Stimulated activated CD8-positive, alpha-beta memory T cell treated with anti-CD3 and anti-CD28 coated beads, Interleukin-4, amount 100 ng/mL, for 1 hour (primary cell): ENCODE measurements at places on chromosomes 6 and 20.

DNA sequence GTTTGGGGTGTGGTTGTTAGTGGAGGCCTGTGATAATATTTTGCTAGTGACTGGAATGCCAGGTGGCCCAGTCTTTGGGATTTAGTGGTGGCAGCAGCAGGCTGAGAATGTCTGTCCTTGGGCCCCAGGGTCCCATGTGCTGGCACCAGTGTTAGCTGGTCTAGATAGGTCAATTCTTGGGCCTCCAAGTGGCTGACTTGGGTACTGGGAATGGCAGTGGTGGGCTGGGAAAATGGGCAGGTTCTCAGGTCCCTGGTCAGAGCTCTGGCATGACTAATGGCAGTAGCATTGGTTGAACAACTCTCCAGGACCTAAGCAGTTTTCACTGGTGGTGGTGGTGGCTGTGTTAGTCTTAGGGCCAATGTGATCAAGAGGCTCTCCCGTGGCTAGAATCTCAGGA is 50.3 kb downstream of the OLIG3 start:
- no peak for DNase-seq

DNA sequence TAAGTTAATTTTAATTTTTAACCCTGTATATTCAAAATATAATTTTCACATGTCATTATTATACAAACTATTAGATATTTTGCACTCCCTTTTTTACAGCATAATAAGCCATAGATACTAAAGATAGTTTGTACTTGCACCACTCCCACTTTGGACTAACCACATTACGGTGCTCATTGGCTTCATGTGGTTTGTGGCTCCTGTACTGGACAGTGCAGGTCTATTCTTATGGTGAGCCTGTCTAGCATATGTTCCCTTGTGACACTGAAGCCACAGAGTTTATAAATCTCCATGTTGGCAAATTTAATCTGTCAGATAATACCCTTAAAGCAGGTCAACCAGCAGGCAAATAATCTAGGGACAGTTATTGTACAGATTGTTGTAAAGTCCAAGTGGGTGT is 354.4 kb upstream of the KCNQ5 start:
- DNase-seq: no peak

- no peak for DNase-seq
Observed at GRCh38 chr20:63974402-63975200, 4.8 kb downstream of the SAMD10 start.

DNA sequence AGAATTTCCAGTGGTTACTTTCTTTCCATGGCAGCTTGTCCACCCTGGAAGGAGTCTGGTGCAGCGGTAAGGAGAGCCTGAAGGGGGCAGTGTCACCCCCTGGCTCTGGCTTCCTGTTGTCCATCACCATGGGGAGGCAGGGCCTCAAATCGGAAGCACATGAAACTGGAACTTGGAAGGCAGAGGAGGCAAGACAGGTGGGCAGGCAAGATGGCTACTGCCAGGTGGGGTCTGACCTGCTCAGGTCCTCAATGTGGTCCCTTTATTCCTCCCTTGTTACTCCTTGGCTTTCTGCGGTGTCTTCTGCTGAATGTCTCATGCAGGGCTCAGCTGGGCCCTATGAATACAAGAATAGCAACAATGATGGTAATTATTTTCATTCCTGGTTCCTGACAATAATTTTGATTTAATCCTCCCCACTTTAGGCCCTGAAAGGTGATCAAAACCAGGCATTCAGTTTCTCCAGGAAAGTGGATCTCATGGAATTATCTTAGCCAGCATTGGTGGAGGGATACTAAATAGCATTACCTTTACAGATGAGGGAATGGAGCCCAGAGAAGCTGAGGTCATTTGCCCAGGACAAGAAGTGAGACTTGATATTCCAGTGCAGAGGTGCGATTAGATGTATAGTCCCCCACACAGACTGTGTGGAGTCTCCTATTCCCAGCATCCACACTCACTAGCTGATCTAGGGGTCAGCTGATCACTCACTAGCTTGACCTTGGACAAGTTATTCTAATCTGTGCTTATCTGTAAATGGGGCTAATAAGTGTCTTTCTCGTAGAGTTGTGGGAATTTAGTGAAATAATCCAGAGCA is 17.6 kb upstream of the SNAI1 start:
- no peak for DNase-seq

DNA sequence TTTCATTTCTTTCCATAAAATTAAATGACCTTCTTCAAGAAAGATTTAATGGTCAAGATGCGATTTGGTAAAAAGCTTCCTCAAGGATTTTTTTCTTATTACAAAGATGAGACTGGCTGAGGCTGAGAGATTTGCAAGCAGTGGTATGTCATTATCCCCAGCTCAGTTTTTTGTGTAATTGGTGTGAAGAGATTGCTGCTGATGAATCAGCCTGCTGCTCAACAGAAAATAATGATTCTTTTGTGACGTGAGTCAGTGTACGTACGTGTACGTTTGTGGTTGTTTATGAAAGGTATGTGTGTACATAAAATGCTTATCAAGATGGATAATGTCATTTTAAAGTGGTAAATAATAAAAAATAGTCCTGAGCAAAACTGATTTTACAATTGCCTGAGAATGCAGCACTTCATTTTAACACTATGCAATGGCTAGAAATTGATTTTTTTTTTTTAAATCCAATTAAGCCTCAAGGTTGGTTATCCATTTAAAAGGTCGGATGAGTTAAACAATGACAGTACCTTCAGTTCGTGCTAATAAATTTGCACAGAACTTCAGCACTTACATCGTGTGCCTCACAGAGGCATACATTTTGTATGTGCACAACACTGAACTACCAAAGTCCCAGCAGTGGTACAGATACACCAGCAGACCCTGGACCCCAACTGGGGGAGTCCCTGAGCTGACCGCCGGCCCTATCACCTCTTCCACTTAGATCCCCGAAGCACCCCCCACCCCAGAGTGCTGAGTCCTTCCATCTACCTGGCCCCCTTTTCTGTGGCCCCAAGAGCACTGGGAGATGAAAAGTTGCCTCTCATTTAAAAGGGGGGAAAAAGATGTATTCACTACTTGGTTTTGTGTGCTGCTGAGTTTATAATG is 9.7 kb upstream of the NPEPL1 start:
- DNase-seq: no peak

- peak; percentile 38 for DNase-seq
Observed at GRCh38 chr20:8305449-8305978, 173.4 kb downstream of the PLCB1 start.

- DNase-seq: no peak
Observed at GRCh38 chr20:34968042-34968775, 12.5 kb downstream of the MYH7B start.

GRCh38 chr20:56750430-56750829 is 121.3 kb downstream of the TFAP2C start:
- no peak for DNase-seq

DNA sequence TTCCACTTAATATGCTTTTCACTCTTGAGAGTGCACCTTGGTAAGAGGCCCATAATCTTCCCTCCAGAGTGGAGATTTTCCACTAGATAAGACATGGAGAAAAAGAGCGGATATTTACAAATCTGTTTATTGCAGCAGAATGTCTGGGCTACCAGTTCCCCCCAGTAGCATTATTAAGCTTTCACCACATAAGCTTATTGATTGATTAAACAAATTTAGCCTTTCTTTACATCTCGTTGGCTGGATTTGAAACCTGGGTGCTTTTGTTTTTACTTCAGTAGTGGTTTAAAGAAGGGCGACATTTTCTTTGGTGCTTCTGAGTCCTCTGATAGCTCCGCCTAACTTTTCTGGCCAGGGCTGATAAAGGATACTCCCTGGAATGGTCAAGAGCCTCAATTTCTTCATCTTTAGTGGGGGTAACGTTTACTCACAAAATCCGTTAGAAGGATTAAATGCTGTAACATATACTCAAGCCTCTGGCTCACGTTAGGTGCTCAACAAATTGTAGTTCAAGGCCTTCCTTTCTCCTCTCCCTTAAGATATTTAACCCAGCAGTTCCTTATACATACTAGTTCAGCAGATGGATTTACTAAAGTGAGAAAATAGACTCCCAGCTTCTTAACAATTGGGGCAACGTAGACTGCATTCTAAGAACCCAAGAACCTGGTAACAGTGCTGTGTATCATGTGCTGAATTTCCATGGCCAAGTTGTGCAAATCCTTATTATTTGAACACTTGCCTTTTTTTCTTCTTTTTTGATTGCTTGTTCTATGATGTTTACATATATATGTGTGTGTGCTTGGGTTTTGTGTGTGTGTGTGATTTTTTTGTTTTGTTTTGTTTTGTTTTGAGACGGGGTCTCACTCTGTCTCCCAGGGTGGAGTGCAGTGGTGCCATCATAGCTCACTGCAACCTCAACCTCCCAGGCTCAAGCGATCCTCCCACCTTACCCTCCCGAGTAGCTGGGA is 91.4 kb downstream of the RREB1 start:
- no peak for DNase-seq

- no peak for DNase-seq
Observed at GRCh38 chr20:61558726-61559125, 306.7 kb downstream of the CDH4 start.

GRCh38 chr20:39810309-39810708 is 848.2 kb downstream of the DHX35 start:
- DNase-seq: no peak

GRCh38 chr20:33843854-33844253 is 32.7 kb downstream of the CHMP4B start:
- no peak for DNase-seq

DNA sequence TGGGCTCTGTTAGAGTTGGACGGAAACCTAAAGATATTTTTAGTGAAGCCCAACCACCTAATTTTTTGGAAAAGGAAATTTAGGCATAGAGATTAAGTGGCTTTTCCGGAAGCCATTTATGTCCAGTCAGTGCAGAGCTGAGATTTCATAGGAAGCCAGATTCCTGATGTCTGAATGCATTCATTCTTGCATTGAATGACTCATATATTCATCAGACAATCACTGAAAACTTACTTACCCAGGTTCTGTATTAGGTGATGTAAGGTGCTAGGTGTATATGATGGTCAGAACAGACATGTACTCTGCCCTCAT is 4.1 kb downstream of the SH3BGRL2 start:
- no peak for DNase-seq

DNA sequence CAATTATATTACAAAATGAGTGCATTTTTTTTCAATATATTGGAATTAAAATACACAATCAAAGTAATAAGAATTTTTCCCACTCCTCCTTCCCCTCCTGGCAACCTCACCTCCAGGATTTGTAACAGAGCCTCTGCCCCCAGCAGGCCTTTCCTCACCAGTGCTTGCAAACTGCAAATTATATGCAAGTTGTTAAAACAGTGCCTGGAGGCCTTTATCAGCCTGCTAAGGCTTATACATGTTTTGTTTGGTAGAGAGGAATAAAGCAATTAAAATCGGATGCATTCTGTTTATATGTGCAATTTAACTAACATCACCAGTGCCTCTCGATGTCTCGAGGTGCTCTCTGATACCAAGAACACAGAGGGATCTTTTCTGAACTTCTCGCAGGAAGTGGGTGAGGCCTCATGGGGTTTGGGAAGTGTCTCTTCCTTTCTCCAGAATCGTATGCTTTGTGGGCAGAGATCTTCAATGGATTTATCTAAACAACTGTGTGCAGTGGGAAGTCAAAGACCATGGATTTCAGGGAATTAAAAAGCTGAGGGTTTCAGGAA is 186.8 kb downstream of the CDH26 start:
- no peak for DNase-seq

- no peak for DNase-seq
Observed at GRCh38 chr20:18225632-18226031, 62.7 kb upstream of the ZNF133 start.

GRCh38 chr20:19817017-19817416 is 59.0 kb downstream of the RIN2 start:
- DNase-seq: no peak

- DNase-seq: peak; percentile 11
Observed at GRCh38 chr6:12060780-12061609, 48.9 kb downstream of the HIVEP1 start.

GRCh38 chr6:39855356-39855995 is 63.3 kb downstream of the DAAM2 start:
- no peak for DNase-seq

DNA sequence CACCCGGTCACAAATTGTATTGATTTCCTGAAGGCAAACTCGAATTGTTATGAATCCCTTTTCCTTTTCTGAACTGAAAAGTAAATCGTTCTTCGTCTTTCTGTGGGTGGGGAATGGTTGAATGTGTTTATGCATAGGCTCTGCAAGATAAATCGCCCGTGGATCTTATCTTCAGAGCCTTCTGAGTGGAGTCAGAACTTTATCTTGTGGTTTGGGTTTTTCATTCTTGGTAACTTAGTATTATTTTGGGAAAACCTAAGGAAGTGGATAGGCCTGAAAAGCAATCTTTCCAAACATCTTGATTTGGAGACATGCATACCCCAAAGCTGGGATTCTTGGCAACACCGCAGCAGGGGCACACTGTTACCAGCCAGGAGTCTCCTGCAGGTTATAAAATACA is 122.4 kb downstream of the MAP3K7 start:
- DNase-seq: no peak

GRCh38 chr6:47485491-47486135 is 8.0 kb downstream of the CD2AP start:
- no peak for DNase-seq

DNA sequence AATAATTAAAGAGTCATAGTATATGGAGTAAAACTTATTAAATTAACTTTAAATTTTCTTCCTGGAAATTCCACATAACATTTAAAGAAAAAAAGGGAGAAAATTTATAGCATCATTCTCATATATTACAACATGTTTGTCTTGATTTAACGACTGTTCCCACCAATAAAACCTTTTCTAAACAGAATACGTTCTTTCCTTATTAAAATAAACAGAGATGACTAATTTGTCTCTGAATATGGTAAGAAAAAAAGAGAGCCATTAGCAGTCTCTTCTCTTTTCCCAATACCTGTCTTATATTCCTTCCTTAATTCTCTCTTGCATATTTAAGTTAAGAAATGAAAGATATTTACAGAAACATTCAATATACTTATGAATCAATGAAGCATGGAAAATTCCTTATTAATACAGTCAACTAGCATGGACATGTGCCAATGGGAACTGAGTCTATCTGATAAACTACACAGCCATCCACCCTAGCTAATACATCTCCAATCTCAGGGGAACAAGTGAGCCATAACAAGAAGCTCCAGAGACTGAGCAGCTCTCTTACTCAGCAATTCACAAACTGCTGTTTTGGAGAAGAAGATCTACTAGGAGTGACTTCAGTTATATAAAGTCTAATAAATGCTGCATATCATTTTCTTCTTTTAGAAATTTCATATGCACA is 347.1 kb upstream of the MANEA start:
- DNase-seq: no peak

- DNase-seq: no peak
Observed at GRCh38 chr20:58407966-58408557, 19.0 kb downstream of the VAPB start.

GRCh38 chr6:127053875-127054235 is 64.6 kb upstream of the RSPO3 start:
- DNase-seq: no peak

- no peak for DNase-seq
Observed at GRCh38 chr20:21498635-21499034, 15.2 kb downstream of the NKX2-2 start.

- DNase-seq: no peak
Observed at GRCh38 chr6:156348849-156349248, 428.3 kb upstream of the ARID1B start.

DNA sequence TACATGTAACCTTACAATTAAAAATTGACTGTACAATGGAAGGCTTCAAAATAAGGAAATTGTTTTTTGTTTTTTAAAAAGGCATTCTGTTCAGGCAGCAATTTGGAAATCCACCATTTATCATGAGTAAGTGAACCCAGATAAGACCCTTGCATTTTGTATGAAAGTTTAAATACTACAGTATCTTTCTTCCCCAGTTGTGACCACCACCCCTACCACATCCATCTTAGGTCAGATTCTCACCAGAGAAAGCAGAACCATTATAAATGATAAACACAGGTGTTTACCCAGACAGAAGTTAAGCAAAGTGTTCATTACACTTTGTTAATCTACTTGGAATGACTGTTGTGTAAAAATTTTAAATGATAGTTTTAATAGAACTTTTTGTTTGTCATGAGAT is 20.2 kb downstream of the SENP6 start:
- DNase-seq: no peak
